Fibroblast of mammary gland (primary cell): ENCODE measurements at places on chromosomes 3 and 15.

DNA sequence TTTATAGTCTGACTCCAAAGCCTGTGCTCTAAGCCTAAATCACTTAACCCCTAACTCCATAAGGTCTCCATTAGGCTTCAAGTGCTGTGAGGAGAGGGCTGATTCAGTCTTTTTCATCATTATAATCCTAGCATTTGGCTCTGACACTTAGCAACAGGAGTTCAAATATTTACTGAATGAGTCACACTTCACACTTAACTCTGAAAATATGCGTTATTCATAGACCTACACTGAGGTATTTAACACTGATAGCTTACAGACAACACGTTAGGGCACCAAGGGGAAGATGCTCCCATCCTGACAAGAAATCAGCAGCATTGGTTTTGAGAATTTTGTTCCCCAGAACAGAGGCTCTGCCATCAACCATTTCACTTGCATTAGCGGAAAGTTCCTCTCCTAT, 53.5 kb downstream of the MSL2 start:
- DNase-seq = peak; percentile 83

- DNase-seq = peak; percentile 71
Observed at GRCh38 chr3:177427540-177427939, 230.3 kb upstream of the TBL1XR1 start.

DNA sequence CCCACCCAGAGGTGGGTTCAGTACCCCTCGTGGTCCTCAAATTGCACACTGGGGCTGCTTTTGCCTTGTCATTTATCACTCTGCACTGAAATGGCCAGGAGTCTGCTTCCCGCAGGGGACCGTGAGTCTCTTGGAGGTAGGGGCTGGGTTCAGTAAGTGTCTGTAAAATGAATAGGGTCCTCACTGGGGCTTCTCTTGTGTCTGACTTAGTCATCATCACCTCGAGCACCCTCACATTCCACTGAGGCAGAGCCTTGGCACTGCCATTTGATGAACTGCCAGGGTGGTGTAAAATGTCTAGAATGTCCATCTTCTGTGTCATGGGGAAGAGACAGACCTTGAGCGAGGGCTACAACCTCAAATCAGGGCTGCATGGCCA, 61.0 kb upstream of the RYK start:
- DNase-seq = no peak

- no peak for DNase-seq
Observed at GRCh38 chr3:54121414-54122323, 683 bp upstream of the CACNA2D3 start.

- DNase-seq = no peak
Observed at GRCh38 chr15:56699743-56700142, 33.6 kb downstream of the ZNF280D start.

DNA sequence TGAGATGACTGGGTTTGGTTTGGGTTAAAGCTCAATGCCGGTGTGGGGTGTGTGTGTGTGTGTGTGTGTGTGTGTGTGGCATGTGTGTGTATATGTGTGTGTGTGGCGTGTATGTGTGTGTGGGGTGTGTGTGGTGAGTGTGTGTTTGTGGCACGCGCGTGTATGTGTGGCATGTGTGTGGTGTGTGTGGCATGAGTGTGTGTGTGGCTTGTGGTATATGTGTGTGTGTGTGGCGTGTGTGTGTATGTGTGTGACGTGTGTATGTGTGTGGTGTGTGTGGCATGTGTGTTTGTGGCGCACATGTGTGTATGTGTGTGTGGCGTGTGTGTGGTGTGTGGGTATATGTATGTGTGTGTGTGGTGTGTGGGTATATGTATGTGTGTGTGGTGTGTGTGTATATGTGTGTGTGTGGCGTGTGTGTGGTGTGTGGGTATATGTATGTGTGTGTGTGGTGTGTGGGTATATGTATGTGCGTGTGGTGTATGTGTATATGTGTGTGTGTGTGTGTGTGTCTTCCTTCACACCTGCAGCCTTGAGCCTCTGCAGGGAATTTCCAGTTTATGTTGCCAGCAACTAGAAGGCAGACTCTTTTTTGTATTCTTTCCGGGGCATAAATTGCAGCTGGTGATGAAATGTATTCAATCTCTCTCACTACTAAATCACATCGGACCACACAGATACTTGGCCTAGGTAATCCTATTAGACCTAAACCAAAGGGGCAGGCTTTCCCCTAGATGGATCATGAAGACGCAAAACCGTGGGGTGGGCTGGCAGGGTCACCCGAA, 34.8 kb downstream of the CHRD start:
- DNase-seq = no peak

DNA sequence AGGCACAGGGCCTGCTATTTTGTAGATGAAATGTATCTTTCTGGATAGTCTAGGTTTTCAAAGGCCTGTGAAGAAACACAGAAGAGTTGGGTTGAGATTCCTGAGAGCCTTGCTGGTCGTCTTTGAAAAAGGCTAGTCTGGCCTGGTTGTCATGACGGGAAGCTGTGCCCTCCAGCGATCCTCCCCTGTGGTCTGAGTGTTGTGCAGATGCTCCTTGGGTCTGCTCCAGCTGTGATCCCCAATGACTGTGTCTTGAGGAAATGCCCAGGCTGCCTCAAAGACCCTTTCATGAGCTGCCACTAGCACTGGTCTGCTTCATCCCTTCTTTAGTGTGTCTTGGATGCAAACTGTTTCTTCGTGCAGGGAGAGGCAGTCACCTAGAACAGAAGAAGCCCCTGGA, 111.0 kb upstream of the SYNPR start:
- no peak for DNase-seq

DNA sequence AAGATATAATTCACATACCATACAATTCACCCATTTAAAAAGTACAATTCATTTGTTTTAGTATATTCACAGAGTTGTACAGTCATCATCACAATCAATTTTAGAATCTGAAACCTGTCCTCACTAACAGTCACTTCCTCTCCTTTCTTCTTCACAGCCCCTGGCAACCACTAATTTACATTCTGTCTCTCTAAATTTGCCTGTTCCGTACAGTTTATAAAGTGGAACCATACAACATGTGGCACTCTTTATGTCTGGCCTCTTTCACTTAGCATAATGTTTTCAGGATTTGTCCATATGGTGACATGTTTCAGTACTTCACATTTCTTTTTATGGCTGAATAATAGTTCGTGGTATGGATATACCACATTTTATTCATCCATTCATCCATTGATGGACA, 22.7 kb downstream of the ERICH6 start:
- no peak for DNase-seq

- DNase-seq = no peak
Observed at GRCh38 chr15:64547275-64547674, 86.9 kb downstream of the ZNF609 start.

- DNase-seq = no peak
Observed at GRCh38 chr3:114615523-114616085, 321.8 kb downstream of the TIGIT start.

DNA sequence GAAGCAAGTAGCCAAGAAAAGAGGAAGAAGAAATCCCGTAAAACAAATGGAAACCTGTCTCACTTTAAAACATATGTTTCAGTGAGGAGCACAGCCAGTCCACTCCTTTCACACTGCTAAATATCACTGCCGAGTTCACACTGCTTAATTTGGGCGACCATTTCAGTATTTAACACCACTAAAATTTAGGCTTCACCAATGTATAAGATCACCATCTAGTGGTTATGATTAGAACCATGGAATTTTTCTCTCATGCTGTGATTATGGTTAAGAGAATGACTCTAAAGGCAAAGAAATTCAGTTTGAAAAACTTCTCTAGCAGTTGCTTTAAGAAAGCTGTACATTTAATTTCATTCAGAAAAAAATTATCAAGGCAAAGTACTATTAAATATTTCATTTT, 16.6 kb downstream of the SLC4A7 start:
- DNase-seq = peak; percentile 62

- no peak for DNase-seq
Observed at GRCh38 chr3:106685745-106686144, 691.5 kb upstream of the CCDC54 start.

- no peak for DNase-seq
Observed at GRCh38 chr15:77739591-77740378, 107.1 kb upstream of the LINGO1 start.

DNA sequence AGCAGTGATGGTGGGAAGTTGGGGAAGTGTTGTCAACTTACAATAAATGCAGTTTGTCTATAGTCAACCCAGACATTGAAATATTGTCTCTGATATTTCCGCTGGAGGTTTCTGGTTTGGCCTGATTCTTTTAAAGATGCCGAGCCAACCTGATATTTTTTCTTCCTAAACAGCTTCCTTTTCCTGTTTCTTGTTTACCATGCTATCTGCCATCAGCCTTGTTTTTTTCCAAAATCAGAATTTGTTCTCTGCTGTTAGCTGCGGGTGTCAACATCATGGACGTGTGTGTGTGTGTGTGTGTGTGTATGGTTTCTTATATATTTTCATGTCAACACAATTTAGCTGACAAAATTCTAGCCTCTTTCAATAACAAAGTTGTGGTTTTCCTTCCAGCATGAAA, 41.2 kb upstream of the XCR1 start:
- DNase-seq = no peak

- DNase-seq = peak; percentile 47
Observed at GRCh38 chr3:52606373-52607085, 70.1 kb downstream of the UQCC5 start.

DNA sequence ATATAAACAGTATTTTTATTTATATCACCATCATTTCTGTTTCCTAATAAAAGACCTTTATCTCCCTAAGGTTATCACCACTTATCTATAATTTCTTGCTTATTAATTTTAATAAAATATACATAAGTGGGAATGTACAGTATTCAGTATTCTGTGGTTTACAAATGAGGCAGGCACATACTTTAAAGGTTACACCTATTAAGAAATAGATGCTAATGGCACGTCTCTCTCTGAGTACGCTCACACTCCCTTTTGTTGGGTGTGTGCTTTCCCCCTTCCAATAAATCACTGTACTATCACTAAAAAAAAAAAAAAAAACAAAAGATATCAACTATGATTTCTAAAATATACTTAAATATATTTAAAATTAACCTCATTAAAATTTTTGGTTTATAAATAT, 8.9 kb downstream of the OXNAD1 start:
- no peak for DNase-seq

DNA sequence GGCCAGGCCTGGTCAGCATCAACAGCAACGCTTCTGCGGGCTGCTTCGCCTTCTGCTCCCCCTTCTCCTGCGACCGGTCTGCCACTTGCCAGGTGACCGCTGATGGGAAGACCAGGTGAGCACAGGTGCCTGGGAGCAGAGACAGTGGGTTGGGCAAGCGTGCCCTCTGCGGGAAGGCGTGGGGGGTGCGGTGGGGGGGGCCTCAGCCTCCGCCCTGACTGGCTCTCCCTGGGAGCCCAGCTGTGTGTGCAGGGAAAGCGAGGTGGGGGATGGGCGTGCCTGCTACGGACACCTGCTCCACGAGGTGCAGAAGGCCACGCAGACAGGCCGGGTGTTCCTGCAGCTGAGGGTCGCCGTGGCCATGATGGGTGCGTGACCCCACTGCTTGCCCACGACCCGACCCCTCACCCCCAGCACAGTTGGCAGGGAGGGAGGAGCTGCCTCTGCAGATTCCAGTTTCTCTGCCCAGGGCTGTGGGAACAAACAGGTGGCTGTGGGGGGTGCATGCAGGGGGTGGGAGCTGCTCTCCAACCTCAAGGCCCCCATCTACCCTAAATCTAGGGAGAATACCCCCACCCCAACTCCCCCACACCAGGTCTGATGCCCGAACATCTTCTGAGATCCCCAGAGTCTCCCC, 8.8 kb downstream of the STAB1 start:
- no peak for DNase-seq

- no peak for DNase-seq
Observed at GRCh38 chr3:172617013-172617706, 93.7 kb downstream of the NCEH1 start.

GRCh38 chr15:66226736-66227135, 26.8 kb downstream of the MEGF11 start:
- no peak for DNase-seq
